Bladder microvascular endothelial cell (primary cell): ENCODE measurements at places on chromosomes 1 and 21. TPM values are rescaled to one million over a fixed set of nuclear protein-coding genes. Genes with fewer than 3 reads are reported as not detected.

The ESRRG gene
- total RNA-seq: under 0.01 TPM in 1 of 2 replicates, not detected in the other

The BTBD19 gene
- total RNA-seq: 2.1 and 11.4 TPM in 2 replicates

The NCAM2 gene
- 1.5 and 5.8 TPM in 2 replicates for total RNA-seq

The AMY1A gene
- total RNA-seq: not detected in 2 replicates

The ZFP69 gene
- total RNA-seq: 1.9 and 2.4 TPM in 2 replicates

The SPRR1A gene
- total RNA-seq: not detected in 2 replicates

The OR2T1 gene
- not detected in 2 replicates for total RNA-seq

The KCNK2 gene
- not detected in 2 replicates for total RNA-seq

The TMEM125 gene
- 0.06 TPM in 1 of 2 replicates, not detected in the other for total RNA-seq

The DCST1 gene
- not detected in 2 replicates for total RNA-seq

The TRIM17 gene
- total RNA-seq: not detected in 2 replicates

The CLDN17 gene
- not detected in 2 replicates for total RNA-seq

The HCN3 gene
- total RNA-seq: 0.32 and 1.0 TPM in 2 replicates

The GBP5 gene
- total RNA-seq: 0.81 and 0.94 TPM in 2 replicates
